Thoracic aorta endothelial cell (primary cell): ENCODE measurements at places on chromosomes 3 and 15. TPM values are rescaled to one million over a fixed set of nuclear protein-coding genes. Genes with fewer than 3 reads are reported as not detected.

The SLC25A26 gene
- 14.9 and 15.2 TPM in 2 replicates for total RNA-seq

The TEX9 gene
- total RNA-seq = 3.5 and 4.6 TPM in 2 replicates

The TRAT1 gene
- total RNA-seq = not detected in 2 replicates

The CHRNB4 gene
- total RNA-seq = not detected in 2 replicates

The ITIH4 gene
- total RNA-seq = 0.22 and 0.40 TPM in 2 replicates

The PDCD7 gene
- total RNA-seq = 21.8 and 27.4 TPM in 2 replicates

The PRSS50 gene
- not detected in 2 replicates for total RNA-seq

The IVD gene
- total RNA-seq = 39.2 and 48.5 TPM in 2 replicates

The IL16 gene
- 0.22 and 0.93 TPM in 2 replicates for total RNA-seq

The PLOD2 gene
- 335 and 431 TPM in 2 replicates for total RNA-seq

The HCLS1 gene
- total RNA-seq = 43.8 and 55.7 TPM in 2 replicates

The KCNMB2 gene
- total RNA-seq = not detected in 2 replicates

The ZIC1 gene
- total RNA-seq = 1.7 TPM in 1 of 2 replicates, not detected in the other

The RASGRF1 gene
- not detected in 2 replicates for total RNA-seq

The CDC25A gene
- 25.3 and 27.0 TPM in 2 replicates for total RNA-seq

The FOXL2 gene
- total RNA-seq = 0.13 and 0.14 TPM in 2 replicates

The LSAMP gene
- total RNA-seq = under 0.01 and 0.07 TPM in 2 replicates

The AADACL2 gene
- not detected in 2 replicates for total RNA-seq

The TMEM212 gene
- total RNA-seq = not detected in 2 replicates

The KCTD6 gene
- 10.8 and 12.0 TPM in 2 replicates for total RNA-seq

The GPR176 gene
- 46.4 and 71.3 TPM in 2 replicates for total RNA-seq

The REC114 gene
- total RNA-seq = not detected in 2 replicates

The CELF6 gene
- 0.07 TPM in 1 of 2 replicates, not detected in the other for total RNA-seq

The ZDHHC23 gene
- 5.2 and 6.8 TPM in 2 replicates for total RNA-seq

The GOLGA8H gene
- 1.4 and 2.1 TPM in 2 replicates for total RNA-seq

The GABRR3 gene
- not detected in 2 replicates for total RNA-seq

The CFAP20DC gene
- total RNA-seq = 4.3 TPM in 2 replicates

The RTP4 gene
- 0.22 TPM in 1 of 2 replicates, not detected in the other for total RNA-seq

The C2CD4B gene
- total RNA-seq = 8.2 and 21.7 TPM in 2 replicates

The ASB14 gene
- total RNA-seq = not detected in 2 replicates
